NCI-H510A (cell line): ENCODE measurements at places on chromosomes 13 and 19.

DNA sequence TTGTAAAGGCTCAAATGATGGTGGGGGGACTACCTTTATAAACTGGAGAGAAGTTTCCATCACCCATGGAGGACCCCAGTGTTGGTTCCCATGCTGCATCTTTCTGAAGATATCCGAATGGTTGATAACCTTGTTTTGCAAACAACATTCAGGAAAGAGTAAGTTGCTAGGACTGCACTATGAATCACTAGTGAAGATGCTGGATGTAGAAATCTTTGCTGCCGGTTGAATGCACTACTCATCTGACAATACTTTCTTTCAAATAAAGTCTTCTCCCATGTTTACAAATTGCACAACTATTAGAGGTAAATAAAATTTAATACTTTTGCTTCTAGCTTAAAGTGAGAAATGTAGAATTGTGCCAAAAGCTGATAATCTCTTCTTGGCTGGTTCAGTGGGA lies 198.4 kb upstream of the SLITRK6 start:
- DNase-seq: no peak

GRCh38 chr19:32819419-32820400 lies 49.9 kb downstream of the SLC7A9 start:
- DNase-seq: no peak

DNA sequence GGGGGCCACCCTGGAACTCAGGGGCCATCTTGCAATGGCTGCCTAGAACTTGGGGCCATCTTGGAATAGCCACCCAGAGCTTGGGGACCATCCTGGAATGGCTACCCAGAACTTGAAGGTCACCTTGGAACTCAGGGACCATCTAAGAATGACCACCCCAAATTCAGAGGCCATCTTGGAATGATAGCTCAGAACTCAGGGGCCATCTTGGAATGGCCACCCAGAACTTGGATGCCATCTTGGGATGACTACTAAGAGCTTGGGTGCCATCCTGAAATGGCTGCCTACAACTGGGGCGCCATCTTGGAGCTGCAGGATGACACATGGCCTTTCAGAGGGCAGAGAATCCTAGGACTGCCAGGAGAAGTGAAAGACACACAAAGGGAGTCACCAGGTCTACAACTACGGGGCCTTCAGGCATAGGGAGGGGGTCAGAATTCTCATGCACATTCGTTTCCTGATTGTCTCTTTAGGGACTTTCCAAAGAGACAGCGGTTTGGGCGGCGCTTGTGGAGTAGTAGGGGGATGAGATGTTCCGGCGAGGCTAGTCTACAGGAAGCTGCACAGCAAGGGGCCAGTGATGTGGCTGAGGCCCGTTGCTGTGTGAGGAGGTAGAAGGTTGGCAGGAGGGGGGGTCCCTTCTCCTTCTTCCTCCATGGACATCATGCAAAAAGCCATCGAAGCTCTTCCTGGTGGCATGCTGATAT lies 125.0 kb downstream of the IER2 start:
- DNase-seq: no peak

DNA sequence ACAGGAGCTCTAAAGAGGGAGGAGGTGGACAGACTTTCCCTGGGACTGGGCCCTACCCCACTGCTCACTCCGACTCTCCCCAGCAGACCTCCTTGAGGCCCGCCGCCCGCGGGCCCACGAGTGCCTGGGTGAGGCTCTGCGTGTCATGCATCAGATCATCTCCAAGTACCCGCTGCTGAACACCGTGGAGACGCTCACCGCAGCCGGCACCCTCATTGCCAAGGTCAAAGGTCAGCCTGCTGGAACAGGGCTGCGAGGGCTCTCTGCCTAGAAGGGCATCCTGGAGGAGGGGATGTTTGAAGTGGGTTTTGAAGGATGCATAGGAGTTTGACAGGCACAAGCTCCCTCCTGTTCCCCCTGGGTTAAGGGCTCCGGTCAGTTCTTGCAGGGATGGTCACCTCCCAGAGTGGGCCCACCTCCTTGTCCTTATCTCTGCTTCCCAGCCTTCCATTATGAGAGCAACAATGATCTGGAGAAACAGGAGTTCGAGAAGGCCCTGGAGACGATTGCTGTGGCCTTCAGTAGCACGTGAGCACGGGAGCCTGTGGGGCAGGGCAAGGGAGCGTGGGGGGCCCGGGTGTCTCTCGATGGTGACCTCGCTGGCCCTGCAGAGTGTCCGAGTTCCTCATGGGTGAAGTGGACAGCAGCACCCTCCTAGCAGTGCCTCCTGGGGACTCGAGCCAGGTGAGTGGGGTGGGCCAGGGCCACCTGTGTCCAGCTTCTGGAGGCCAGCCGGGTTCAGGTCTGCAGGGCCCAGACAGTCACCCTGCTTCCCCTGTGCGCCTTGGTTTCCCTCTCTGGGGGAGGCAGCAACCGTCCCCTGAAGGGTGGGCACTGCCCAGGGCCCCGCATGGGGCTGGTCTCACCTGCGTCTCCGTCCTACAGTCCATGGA lies 6.3 kb downstream of the ARHGAP45 start:
- no peak for DNase-seq
